ENCODE measurements at places on chromosomes 2 and 18.

DNA sequence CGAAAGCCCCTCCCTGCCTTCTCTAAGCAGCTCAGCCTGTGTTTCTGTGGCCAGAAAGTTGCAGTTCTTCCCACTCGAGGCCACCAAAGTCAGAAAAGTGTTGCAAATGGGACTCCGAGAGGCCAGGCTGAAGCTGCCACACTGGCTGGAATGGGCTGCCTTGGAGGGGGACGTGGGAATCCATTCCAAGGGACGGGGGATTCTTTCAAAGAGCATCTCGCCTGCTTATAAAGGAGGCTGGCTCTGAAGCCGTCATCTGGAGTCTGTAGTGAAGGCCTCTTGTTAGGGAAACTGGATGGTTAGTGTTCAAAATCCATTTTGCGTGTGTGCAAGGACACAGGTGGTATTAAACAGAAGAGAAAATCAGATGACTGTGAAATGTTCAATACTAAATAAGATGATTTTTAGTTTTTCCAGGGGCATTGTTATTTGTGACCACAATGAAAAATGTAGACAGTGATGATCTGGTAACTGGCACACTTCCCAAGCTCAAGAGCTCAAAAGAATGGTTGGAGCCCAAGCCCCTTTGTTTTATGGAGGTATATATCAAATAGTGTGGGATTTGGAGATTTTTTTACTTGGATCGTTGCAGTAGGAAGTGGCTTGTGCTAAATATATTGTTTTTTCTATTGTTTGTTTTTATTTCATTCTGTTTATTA lies 782 bp downstream of the FAM228B start:
- DNase-seq: no peak

DNA sequence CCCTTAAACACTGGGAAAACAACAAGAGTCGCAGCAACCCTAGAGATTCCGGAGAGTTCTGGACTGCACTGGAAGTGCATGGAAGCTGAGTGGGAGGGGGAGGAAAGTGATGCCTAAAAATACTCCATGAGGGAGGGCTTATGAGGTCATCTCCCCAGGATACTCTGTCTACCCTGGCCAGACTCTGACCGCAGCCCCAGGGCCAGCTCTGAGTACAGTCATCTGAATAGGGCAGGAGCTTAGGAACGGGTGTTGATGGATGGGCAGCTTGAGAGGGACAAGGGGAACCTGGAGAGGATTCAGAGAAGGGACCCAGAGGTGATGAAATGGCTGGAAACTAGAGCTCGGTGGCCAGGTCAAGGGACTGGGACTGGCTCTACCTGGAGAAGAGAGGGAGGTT lies 79.3 kb upstream of the IGFBP5 start:
- no peak for DNase-seq

GRCh38 chr2:201350879-201351278 lies 6.3 kb downstream of the FLACC1 start:
- DNase-seq: no peak

- no peak for DNase-seq
These were observed 249.9 kb upstream of the SIX2 start for GRCh38 chr2:45259138-45259537.

DNA sequence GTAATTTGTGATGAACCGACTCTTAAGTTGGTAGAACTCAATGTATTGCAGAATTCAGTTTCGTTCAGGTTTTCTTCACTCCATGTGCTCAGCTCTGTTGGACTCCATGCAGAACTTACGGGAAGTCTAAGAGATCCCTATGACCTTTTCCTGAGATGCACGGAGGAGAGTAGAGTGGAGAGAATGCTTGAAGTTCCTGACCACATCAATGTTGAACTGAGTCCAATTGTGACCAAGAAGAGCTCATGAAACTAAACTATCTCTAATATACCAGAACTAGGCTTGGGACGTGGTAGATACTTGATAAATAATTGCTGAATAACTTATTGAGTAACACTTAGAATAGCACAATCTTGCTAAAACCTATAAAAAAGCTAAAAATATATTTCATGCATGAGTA lies 47.2 kb downstream of the TMEM178A start:
- DNase-seq: no peak

DNA sequence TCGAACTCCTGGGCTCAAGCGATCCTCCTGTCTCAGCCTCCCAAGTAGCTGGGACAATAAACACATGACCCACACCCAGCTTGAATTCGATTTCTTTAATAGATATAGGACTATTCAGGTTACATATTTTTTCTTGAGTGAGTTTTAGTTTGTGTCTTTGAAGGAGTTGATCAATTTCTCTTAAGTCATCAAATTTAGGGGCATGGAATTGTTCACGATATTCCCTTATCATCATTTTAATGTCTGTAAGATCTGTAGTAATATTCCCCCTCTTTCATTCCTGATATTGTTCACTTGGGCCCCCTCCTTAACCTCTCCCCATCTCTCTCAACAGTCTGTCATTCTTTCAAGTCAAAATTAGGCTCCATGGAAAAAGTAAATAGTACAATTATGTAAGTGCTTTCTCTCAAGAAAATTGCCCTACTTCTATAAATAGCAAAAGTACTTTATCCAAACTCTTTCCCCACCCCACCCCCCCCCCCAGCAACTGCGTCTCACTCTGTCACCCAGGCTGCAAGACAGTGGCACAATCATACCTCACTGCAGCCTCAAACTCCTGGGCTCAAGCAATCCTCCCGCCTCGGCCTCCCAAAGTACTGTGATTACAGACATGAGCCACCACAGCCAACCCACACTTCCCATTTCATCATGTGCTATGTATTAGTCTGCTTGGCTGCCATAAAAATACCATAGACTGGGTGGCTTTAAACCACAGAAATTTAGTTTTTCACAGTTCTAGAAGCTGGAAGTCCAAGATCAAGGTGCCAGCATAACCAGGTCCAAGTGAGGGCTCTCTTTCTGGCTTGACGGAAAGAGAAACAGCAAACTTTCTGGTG lies 20.1 kb downstream of the WDR33 start:
- no peak for DNase-seq

DNA sequence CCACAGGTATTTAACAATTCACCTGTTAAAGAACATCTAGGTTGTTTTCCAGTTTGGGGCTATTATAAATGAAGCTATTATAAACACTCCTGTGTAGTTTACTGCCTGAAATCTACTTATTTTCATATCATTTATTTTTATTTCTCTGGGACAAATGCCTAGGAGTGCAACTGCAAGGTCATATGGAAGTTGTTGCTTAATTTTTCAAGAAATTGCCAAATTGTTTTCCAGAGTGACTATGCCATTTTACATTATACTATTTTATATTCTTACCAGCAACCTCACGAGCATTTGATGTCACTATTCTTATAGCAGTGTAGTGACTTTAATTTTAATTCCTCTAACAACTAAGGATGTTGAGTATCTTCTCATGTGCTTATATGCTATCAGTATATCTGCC lies 298.4 kb downstream of the EXOC6B start:
- no peak for DNase-seq

DNA sequence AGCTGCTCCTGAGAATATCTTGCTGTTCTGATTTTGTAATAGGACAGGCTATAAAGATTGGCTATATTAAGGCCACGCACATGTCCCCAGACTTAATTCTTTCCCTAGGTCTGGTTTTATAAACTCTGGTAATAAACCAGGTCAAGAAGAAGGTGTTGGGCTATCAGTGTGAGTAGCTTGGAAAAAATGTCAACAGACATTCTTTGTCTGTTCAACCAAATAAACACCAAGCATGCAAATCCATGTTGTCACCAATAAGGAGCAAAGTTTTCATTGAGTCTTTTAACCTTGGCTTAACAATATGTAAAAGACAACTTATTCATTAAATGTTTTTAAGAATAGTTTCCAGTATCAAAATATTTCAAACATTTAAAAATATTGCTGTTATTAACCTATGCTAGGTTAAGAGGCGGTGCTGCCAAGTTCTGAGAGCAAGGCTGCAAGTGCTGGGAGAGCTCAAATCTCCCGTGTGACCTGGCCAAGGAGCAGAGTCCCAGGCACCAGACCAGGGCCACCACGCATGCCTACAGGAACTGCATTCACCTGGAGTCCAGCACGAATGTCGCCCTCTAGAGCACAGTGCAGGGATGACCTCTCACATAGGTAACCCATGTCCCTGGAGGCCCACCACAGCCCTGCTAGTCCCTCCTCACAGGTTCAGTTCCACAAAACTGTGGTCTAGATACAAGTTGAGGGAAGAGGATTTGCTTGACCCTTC lies 120.5 kb upstream of the POU3F3 start:
- no peak for DNase-seq

DNA sequence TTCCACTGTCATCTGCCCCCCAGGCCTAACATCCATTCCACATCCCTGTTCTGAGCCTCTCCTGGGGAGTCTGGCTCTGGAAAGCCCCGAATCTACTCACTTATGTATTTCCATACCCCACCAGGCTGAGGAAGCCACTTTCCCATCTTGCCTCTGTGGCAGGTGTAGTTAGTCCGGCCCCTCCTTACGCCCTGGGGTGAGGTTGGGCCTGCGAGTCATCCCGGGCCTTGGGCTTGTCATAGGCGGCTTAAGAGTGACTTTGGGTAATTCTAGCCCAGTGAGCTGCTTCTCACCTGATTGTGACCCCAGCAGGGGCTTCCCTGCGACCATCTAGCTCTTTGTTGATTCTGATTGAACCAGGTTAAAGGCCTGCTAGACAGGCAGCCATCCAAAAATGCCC lies 21.1 kb downstream of the PCARE start:
- no peak for DNase-seq

All from stimulated activated CD8-positive, alpha-beta memory T cell treated with anti-CD3 and anti-CD28 coated beads, Interleukin-15, amount 100 ng/mL, for 24 hours (primary cell).